Right cardiac atrium (tissue), 5 donors: ENCODE measurements at places on chromosomes 16 and 17. TPM values are rescaled to one million over a fixed set of nuclear protein-coding genes. Genes with fewer than 3 reads are reported as not detected.

DNA sequence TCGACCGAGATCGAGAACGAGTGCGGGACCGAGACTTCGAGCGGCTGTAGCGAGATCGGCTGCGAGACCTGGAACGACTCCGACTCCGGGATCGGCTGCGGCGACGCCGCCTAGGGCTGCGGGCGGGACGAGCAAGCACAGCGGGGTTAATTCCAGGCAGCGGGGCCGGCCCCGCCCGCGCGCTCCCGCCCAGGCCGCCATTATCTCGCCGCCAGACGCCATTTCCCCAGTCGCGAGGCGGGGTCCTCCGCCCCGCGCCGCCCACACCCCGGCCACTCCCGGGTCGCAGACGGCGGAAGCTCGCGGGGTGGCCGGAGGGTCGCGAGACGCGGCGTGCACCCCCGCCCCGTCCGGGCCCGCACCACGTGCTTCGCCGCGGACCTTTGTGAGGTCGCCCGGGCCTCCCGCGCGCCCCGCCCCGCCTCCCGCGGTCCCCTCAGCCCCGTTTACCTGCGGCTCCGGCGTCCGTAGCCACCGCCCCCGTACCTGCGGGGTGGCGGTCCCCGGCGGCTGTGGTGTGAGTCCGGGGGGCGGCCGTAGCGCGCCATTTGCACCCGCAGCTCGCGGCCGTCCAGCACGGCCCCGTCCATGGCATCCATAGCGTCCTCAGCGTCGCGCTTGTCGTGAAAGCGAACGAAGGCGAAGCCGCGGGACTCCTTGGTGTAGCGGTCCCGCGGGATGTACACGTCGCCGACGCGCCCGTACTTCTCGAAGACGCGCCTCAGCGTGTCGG lies 616 bp downstream of the SRSF2 start:
- DNase-seq = peak; percentile 92

- no peak for DNase-seq
These were observed 10.5 kb upstream of the NKD1 start for GRCh38 chr16:50537533-50538290.

DNA sequence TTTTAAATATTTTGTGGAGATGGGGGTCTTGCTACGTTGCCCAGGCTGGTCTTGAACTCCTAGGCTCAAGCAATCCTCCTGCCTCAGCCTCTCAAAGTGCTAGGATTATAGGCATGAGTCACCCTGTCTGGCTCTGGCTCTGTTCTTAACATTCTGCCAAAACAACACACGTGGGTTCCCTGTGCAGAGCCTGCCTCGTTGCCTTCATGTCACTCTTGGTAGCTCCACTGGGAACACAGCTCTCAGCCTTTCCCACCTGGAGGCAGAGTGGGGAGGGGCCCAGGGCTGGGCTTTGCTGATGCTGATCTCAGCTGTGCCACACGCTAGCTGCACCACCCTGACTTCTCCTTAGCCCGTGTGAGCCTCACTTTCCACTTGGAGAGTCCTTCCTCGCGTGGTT lies 19.3 kb downstream of the CRISPLD2 start:
- no peak for DNase-seq

DNA sequence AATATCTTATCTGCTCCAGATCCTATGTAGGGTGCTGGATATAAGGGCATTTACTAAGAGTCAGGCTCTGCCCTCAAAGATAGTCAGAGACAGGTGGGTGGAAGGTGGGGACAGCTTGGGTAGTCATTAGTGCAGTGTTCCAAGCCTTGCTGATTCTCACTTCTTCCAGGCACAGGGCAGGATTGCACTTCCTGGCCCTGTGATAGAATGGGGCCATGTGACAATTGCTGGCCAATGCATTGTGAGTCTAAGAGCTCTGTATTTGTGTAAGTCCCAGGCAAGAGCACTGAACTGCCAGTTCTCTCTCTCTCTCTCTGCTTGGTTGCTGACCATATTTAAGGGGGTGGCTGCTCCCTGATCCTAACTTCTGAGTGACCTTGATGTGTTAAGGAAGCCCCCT lies 112.1 kb downstream of the C16orf78 start:
- DNase-seq = no peak

- no peak for DNase-seq
These were observed 345.2 kb upstream of the PMFBP1 start for GRCh38 chr16:72517154-72517553.

- no peak for DNase-seq
These were observed 44.2 kb downstream of the NT5M start for GRCh38 chr17:17347234-17347955.

GRCh38 chr17:4186357-4186881 lies 43.4 kb downstream of the CYB5D2 start:
- no peak for DNase-seq

ZG16 gene
- total RNA-seq = not detected
